ENCODE measurements at places on chromosomes 16 and 17. TPM values are rescaled to one million over a fixed set of nuclear protein-coding genes. Genes with fewer than 3 reads are reported as not detected.

GRCh38 chr17:80891397-80892018 is 100.1 kb upstream of the CHMP6 start:
- DNase-seq: peak; percentile 41

- peak; percentile 73 for DNase-seq
These were observed 22.6 kb downstream of the MXRA7 start for GRCh38 chr17:76688165-76688622.

Gene CACNA1H
- 8.9 TPM for total RNA-seq

Gene HLF
- 5.8 TPM for total RNA-seq

GRCh38 chr16:21625026-21625425 is 25.6 kb downstream of the METTL9 start:
- no peak for DNase-seq

DNA sequence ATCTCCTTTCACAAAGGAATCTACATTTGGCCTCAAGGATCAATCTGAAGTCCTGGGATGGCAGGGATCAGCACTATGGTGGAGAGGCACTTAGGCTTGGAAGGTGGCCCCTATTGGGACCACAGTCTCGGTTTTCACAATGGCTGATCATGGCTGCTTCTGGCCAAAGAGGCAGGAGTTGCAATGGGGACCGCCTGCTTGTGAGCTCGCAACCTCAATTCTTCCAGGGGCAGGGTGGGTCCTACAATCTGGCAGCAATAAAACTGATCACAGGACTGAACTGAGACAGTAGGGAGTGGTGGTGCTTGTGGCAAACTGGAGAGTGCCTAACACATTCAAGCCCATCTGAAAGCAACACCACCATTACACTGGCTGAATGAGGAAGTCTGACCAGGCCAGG is 83.1 kb downstream of the NETO2 start:
- peak; percentile 19 for DNase-seq

Gene EVI2B
- 12.7 TPM for total RNA-seq

Gene DLG4
- 54.7 TPM for total RNA-seq

DNA sequence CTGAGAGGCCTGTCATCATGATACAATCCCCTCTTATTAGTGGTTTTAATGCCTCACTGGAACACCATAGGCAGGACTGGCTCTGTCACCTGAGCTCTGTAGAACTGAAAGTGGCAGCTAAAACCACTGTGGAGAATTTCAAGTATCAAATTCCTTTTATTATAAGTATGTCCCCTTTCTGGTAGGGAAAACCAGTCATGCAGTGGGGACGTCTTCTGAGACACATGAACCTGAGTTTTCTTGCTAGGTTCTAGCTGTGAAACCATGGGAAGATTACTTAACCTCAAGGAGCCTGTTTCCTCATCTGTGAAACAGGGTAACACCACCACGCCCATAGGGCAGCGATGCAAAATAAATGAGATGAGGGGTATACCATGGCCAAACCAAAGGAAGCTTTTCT is 4.7 kb downstream of the VAC14 start:
- DNase-seq: no peak

- DNase-seq: no peak
These were observed 10.4 kb upstream of the CHD3 start for GRCh38 chr17:7878234-7878633.

GRCh38 chr16:72202014-72202413 is 30.1 kb upstream of the PMFBP1 start:
- DNase-seq: no peak

DNA sequence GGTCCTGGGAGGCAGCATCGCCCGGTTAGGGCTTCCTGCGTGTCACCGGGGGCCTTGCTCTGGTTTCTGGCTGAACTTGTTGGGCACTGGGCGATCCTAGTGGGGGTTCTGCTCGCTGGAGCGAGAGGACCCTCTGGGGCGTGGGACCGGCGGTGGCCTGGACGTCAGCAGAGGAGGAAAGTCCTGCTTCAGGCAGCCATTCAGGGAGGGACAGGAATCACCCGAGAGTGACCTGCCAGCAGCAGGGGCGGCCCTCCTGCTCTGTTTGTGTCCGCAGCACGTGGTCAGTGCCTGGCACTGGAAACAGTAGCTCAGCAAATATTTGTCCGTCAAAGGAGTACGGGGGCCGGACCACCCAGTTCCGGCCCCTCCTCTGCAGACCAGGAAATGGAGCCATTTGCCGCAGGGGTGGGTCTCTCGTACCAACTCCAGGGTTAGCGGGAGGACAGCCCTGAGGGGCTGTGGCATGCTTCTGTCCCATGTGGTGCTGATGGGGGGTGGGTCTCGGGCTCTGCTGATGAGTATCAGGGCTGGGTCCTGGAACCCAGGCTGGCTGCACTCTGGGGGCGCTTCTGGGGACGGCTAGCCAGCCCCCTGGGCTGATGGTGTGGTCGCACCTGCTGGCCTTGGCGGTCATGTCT is 48.3 kb downstream of the BAIAP2 start:
- no peak for DNase-seq

Gene CES3
- 2.4 TPM for total RNA-seq

Gene DDX28
- 4.3 TPM for total RNA-seq

GRCh38 chr17:4438162-4438944 is 4.6 kb downstream of the SPNS3 start:
- DNase-seq: no peak

- DNase-seq: no peak
These were observed 3.6 kb downstream of the ALKBH5 start for GRCh38 chr17:18187226-18187625.

Gene MT4
- not detected for total RNA-seq

DNA sequence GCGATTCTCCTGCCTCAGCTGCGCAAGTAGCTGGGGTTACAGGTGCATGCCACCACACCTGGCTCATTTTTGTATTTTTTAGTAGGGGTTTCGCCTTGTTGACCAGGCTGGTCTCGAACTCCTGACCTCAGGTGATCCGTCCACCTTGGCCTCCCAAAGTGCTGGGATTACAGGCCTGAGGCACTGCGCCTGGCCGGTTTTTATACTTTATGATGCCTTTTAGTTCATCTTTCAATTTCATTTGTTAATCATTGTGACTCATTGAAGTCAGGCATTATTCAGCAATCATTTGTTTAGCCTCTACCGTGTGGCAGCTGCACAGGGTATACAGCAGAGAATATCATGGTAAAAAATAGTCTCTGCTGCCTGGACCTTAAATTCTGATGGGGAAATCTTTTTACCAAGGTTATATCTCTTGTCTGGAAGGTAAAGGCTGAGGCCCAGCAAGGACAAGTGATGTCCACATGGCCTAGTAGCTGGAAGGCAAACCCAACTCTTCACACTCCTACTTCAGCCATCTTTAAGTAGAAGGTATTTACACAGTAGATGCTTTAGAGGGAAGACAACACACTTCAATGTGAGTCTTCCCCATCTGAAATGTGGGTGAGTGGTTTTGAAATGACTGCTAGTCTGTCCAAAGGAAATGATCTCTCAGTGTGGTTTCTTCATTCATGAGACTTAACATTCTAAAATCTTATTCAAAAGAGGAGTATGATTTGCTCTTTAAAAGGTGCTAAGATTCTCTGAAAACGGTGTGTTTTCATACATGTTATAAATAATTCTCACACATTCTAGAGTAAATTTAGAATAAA is 2.4 kb downstream of the PRPSAP2 start:
- DNase-seq: no peak

Gene DNAI2
- total RNA-seq: not detected

DNA sequence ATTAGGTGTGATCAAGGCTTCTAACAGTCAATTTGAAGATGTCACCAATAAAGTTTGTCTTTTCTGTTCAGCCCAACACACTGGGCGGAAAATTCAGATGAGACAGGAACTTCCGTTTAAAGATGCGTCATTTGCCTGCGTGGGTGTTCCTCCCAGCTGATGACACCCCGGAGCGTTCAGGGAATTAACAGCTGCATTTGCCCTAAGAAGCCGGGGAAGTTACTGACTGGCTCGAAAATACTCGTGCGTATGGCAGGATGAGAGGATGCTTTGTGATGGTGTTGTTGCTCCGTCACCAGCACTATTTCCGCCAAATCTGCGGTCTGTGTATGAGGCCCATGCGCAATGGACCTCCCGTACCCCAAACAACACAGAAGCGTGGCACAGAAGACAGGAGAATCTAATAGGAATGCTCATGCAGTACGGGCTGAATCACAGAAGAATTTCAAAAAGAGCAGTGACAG is 11.9 kb upstream of the PVALEF start:
- DNase-seq: no peak

- DNase-seq: no peak
These were observed 27.5 kb downstream of the CEP131 start for GRCh38 chr17:81194941-81195901.

Gene NCOR1
- total RNA-seq: 144 TPM

GRCh38 chr17:27218719-27219488 is 75.0 kb upstream of the WSB1 start:
- DNase-seq: no peak

Gene JPH3
- total RNA-seq: 0.21 TPM

Gene GPR139
- total RNA-seq: not detected

Gene DYNLRB2
- not detected for total RNA-seq

DNA sequence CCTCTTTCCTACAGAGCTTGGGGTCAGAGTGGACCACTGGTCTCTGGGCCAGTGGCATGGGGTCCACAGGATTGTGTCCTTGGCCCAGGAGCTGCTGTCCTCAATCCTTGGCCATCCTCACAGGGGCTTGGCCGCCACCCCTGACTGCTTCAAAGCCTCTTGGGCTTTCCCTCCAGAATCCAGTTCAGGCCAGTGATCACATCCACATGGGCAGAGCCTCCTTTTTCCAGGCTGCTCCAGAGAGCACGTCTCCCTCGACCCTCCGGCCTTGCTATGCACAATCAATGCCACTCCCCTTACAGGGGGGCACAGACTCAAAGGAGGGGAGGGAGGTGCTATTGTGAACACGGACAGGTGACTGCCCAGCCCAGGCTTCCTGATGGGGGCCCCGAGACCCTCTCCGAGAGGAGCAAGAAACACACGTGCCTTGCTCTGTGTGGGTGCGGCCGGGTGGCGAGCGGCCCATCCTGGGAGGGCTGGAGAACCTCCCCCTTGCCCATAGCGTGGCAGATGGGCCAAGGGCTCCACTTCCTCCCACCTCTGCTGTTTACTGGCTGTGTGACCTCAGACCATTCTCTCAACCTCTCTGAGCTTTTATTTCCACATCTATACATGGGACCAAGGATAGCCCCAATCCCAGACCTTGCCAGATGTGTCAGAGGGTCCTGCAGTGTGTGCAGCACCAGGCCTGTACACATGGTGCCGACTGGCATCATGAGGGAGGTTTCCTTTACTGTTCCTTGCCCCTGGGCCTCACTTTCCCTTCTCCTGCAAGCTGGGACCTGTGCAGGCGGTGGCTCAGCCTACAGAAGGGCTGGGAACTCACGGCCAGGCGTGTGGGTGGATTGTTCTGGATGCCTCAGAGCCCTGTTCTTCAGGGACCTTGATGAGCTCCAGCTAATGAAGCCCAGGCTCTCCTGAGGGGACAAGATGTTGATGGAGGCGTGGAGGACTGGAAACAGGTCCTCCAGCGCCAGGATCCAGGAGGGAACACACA is 229.0 kb upstream of the GSE1 start:
- no peak for DNase-seq

DNA sequence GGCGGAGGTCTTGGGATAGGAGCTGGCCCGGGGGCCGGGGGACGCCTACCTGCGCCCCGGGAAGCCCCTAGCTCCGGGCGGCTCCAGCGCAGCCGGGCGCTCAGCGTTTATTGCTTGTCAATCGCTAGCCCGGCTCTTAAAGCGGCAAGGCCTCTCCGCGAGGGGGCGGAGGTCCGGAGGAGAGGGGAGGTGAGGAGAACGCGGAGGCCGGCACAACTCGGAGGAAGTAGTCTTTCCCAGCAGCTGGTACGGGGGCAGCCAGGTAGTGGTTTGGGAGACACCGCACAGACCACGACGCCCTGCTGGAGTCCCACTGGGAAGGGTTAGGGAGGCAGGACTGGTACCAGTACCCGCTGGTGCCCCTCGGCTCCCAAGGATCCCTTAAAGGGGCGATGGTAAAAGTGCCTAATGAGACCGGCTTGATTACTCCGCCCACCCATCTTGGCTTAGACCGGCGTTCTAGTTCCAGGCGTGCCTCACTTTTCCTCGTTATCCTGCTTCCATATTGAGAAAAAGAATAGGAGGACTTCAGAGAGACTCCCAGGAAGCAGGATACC is at the start of gene MPP2:
Gene MPP2 (minus strand): TSS at position 112 of the 557 bp plus-strand sequence. CDS start 3,076 bp downstream, outside the sequence.
- DNase-seq: peak; percentile 87

GRCh38 chr16:3938471-3938842 is 57.9 kb upstream of the CREBBP start:
- peak; percentile 71 for DNase-seq

DNA sequence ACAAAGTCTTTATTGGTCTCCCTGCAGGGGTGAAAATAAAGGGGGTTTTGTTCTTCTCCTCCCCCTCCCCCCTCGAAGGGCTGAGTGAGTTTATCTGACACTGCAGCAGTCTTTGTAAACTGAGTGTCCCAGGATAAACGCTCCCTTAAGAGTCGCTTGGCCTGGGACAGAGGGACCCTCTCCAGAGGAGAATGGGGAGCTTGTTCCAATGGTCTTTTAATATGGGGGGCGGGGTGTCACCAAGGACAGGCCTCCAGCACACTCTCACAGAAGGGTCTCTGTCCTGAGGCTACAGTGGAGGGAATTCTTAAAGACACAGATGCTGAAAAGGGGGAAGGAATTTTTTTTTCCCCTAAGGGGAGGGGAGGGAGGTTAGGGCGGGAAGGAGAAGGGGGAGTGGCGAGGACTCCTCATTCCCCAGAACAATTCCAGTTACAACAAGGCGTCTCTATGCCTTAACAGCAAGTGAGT is 455.5 kb downstream of the SOX9 start:
- DNase-seq: no peak

GRCh38 chr16:20136446-20136968 is 62.8 kb upstream of the GPR139 start:
- DNase-seq: no peak

DNA sequence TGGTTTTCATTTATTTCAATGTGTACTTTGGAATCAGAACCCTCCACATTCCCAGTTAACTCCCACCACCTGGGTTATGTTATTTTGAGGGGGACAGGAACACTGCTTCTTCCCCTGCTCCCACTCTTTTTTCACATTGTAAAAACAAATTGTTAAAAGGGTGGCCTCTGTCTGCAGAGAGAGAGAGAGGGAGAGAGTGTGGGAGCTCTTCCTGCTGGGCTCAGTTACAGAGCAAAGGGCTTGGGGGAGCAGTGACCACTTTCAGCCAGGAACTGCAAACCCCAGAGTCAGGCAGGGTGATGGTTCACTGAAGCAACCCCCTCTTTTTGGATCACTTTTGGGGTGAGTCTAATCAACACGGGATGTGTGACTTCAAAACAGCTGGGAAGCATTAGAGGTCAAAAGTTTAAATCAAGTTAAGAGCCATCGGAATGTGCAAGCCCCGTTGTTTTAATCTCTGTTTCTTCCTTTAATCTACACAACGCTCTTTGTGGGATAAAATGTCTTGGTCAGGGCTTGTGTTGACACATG is 577.0 kb upstream of the CDH11 start:
- no peak for DNase-seq

- no peak for DNase-seq
These were observed 7.8 kb downstream of the HNF1B start for GRCh38 chr17:37737081-37737480.

DNA sequence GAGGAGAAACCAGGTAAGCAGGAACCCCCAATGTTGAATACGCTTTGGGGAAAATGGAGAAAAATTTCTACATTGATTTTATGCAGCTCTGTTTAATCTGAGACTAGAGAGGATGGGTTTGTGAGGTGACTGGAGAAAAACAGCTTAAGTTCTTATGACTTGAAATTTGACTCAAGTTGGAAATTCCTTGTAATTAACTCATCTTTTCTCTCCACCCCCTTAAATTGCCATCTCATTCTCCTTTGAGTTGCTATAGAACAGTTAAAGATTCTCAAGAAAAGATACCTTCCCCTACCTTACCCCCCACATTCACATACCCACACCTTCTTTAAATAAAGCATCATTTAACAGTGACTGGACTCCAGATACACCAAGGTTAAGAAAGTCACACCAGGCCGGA is 24.2 kb downstream of the ZNRF1 start:
- no peak for DNase-seq

GRCh38 chr17:45149669-45150664 is 1.7 kb downstream of the HEXIM1 start:
- DNase-seq: peak; percentile 84
